Activated naive CD4-positive, alpha-beta T cell (primary cell): ENCODE measurements at places on chromosomes 4 and X.

DNA sequence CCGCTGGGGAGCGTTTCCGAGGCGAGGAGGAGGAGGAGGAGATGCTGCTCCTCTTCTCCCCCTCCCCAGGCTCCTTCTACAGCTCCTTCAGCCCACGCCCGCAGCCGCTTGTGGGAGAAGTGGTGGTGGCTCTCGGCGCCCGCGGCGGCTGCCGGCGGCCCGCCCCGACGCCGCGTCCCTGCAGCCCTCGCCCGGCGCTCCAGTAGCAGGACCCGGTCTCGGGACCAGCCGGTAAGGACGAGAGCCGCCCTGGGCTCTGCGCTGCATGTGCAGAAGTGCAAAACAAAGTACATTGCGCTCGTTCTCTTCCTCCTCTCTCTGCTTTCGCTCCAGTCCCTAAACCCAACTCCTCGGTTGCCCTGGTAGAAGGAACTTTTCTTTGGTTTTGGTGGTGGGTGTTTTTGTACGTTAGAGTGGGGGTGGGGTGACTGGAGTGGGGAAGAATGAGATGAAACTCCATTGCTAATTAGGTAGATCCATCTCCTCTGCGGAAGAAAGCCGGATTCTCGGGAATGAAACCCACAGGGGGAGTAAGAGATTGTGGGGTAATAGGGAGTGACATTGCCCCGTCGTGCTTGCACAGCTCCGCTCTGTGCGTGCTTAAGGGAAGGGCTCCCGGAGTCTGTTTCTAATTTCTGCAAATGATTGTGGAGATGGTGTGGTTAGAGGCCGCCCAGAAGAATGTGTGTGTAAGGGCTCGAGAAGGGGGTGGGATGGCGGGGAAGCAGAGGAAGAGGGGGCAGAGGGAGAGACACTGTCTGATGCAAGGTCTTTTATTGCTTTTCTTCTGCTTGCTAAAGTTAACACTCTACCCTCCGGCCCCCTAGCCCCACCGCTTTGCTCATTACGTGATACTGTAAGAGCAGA is 677 bp downstream of the PTPN13 start:
- no peak for DNase-seq

DNA sequence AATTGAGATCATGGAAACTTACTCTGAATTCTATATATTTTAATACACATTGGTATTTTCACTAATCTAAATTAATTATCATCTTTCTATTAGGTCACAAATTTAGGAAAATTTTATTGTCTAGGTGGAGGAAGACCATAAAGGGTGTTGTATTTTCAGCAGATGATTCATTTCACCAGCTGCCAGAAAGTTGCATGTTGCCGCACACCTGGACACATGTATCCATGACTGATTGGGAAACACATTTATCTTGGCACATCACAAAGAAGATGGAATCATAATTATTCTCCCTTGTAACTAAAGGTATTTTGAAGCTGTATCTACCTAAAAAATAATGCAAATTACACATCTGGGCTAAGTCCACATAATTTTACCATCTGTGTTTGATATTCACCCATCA is 33.1 kb downstream of the SLC7A11 start:
- no peak for DNase-seq

DNA sequence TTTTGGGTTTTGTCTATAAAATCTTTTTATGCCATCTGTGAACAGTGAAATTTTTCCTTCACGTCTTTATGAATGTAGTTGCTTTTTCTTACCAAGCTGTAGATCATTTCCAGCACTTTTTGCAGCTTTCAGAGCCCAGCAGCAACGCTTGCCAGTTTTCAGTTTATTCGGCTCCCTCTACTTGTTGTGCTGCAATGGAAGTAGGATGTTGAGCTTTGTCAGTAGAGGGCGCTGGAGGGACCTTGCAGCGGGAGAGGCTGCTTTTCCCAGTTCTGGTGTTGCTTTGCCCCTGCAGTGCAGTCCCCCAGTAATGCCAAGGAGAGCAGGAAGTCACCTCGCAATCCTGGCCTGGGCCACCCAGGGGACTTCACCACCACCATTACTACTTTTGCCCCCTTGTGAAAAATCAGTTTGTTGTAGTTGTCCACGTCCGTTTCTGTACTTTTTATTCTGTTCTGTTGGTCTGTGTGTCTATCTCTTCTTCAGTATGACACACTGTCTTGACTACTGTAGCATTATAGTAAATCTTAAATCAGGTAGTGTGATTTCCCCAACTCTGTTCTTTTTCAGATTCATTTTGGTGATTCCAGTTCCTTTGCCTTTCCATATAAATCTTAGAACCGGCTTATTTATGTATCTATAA is 21.8 kb downstream of the CMC4 start:
- DNase-seq = no peak

GRCh38 chrX:13752141-13752540 is 17.6 kb downstream of the OFD1 start:
- DNase-seq = no peak

- no peak for DNase-seq
Observed at GRCh38 chr4:108536577-108536976, 83.8 kb upstream of the RPL34 start.

DNA sequence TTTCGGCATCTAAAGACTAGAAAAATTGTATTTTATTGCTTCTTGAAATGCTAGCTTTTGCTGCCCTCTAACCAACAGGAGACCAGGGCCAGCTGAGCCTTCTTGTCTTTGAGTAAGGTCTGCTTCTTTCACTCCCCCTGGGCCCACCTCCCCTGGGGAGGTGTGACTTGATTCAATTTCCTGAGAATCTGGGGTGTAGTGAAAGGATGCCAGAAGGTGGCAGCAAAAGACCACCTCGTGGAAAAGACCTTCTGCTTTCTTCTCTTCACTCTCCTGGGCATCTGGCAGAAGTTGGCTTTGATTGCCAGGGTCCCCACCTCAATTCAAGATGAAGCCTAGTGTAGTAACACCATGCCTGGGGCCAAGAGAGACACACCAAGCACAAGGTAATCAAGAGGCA is 96.5 kb upstream of the MAOA start:
- peak; percentile 2 for DNase-seq

- no peak for DNase-seq
Observed at GRCh38 chrX:39456894-39457604, 640.7 kb downstream of the BCOR start.

- no peak for DNase-seq
Observed at GRCh38 chr4:88005076-88005475, 2.4 kb upstream of the PKD2 start.

- DNase-seq = no peak
Observed at GRCh38 chr4:137156054-137156453, 376.2 kb downstream of the PCDH18 start.

DNA sequence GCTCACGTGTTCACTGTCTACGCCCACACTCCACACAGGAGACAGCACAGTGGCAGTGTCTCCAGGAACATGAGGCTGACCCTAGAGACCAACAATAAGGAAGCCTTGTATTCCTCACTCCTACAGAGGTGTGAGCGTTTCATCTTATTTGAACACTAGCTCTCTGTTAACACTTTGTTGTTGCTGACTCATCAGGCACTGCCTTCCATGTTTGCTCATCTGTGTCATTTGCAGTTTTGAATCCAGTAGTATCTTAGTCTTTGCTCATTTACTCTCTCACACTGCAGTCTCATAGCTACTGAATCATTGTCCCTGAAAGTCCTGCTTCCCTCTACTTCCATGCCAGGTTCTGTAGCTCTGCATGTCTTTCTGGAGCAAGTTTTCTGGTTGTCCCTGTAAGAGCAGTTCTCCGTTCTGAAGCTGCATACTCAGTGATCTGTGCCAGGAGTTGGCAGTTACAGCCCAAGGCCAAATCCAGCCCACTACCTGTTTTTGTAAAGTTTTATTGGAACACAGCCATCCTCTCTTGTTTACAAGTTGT is 80.3 kb upstream of the DCLK2 start:
- DNase-seq = no peak

- DNase-seq = no peak
Observed at GRCh38 chr4:39565878-39566600, 38.8 kb upstream of the UGDH start.

DNA sequence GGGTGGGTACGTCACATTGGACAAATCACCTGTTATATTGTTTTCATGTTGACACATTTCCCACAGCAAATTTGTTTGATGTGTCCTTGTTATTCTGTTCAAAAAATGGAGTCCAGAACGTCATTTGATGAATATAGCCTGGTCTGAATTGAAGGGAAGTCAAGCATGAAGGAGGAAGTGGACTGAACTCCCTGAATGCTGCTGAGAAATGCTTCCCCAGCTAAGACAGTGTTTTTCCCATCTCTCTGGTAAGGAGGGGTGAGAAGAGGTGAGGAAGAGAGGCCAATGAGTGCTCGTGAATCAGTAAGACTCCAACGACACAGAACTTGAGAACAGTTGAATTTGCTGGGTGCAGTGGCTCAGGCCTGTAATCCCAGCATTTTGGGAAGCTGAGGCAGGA is 127.4 kb downstream of the RBM47 start:
- no peak for DNase-seq

DNA sequence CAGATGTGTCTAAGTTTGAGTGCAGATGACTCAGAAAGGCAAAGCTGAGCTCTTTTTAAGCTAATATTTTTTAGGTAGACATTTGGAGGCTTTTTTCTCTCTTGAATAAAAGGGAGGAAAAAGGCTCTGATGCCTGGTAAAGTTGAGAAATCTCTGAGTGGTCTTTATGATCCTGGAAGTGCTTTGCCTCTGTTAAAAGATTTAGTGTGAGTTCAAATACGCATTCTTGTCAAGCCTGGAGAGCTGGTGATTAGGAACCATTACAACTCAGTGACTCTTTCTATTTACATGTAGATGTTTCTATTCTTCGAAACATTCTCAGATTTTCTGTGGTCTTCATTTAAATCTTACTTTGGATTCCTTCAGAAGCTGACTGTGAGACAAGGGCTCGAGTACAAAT is 143.4 kb upstream of the MED14 start:
- no peak for DNase-seq

- DNase-seq = no peak
Observed at GRCh38 chrX:143466130-143466529, 51.1 kb downstream of the SPANXN3 start.

DNA sequence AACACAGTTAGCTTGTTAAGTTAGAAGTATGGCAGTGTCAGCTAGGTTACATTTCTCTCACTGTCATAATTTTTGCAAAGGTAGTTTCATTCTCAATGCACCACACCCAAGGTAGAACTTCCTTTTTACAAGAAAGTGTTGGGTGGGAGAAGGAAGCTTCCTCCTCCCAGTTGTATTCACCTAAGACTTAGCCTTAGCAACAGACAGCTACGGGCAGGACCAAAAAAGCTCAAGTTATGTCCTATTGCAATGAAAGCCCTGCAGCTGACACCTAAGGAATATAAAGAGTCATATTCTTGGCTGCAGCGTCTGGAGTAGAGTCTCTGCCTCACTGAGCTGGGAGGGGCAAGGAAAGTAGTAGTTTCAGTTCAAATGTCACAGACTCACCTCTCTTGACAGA is 25.1 kb upstream of the PRDM8 start:
- no peak for DNase-seq

DNA sequence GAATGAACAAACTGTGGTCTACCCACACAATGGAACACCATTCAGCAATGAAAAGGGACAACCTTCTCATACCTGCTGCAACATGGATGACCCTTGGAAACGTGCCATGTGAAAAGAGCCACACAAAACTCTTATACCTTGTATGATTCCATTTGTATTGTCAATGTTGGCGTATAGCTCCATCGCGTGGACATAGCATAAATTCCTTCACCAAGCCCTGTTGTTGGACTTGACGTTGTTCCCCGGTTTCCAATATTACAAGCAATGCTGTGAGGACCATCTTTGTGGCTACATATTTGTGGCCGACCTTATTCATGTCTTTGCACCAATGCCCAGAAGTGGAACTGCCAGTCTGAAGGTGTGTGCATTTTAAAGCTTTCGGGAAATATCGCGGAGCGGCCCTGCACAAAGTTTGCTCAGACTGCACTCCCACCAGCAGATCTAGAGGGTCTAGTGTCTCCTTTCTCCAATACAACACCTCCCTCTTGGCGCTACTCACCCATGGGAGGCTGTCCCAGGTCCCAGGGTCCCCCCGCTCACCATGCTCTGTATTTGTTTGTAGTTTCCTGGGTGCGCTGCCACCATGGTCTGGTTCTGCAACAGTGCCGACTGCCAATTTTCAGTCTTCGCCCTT is at the start of gene CLDN34:
Gene CLDN34 (plus strand): TSS at position 584 of the 634 bp plus-strand sequence. CDS start 0 bp downstream, at position 584.
- DNase-seq = no peak

GRCh38 chr4:102339018-102339417 is 6.3 kb downstream of the SLC39A8 start:
- no peak for DNase-seq

GRCh38 chr4:113636877-113637276 is 124.7 kb downstream of the CAMK2D start:
- no peak for DNase-seq

- no peak for DNase-seq
Observed at GRCh38 chrX:46179748-46180147, 365.5 kb downstream of the ZNF674 start.

GRCh38 chr4:52861171-52861823 is 820 bp upstream of the RASL11B start:
- no peak for DNase-seq

DNA sequence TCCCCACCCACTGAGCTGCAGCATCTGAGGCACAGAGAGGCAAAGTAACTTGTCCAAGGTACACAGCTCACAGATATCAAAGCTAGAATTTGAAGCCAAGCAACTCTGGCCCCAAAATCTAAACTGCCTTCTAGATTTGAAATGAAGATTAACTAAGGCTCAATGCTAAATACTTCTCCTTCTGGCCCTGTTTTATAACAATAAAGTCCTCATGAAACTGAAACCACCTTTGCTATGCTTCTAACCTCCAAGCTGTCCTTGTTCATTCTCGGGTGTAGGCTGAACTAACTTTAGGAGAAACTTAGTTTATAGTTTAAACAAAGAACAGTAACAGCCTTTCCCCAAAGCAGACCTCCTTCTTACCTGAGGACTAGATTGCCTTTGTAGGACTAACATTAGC is 93.6 kb downstream of the DCTD start:
- no peak for DNase-seq

DNA sequence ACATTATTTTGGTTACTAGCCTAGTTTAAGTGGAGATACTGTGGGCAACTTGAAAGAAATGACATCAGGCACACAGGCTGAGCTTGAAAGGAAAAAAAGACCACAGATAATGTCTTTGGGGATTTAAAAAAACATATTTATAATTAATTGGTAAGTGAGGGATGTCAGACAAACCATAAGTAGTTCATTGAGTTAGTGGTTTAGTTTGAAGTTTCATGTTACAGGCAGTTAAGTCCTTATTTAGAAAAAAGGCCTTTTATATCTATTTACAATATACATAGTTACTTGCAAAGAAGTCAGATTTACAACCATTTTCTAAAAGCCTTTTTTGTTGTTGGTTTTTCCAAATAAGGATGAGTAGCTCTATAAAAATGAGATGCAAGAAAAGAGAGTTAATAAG is 89.2 kb downstream of the CDS1 start:
- no peak for DNase-seq

- DNase-seq = no peak
Observed at GRCh38 chr4:56099378-56099786, 150.6 kb downstream of the CEP135 start.

- no peak for DNase-seq
Observed at GRCh38 chrX:10048076-10048475, 80.9 kb downstream of the CLDN34 start.

GRCh38 chr4:131098976-131099375 is 2003.0 kb downstream of the C4orf33 start:
- DNase-seq = no peak
